ENCODE measurements at places on chromosomes 12 and 14.

- no peak overlapping the region for H3K4me3 ChIP-seq
- H3K27ac ChIP-seq = no peak overlapping the region
- H3K27me3 ChIP-seq = no peaks in the 10 kb centered on the region
- H3K36me3 ChIP-seq = no peaks in the 10 kb centered on the region
Measured at GRCh38 chr14:28001002-28001401, 765.6 kb upstream of the FOXG1 start.

DNA sequence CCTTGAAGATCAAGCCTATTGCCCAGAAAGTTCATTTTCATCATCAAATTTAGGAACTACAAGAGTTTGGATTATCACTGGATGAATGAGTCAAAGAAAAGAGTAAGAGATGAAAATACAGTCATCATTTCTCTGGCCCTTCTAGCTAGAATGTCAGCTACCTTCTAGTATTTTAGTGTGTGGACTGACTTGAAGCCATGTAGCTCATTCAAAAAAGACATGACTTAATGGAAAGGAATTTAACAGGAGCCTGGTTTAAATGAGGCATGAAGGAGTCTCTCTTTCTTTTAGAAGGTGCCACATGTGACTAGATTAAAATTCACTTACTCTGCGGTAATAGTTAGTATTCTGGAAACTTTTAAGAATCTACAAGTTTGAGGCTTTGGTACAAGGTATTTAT is 7.1 kb downstream of the PTHLH start:
- no peaks in the 10 kb centered on the region for H3K4me1 ChIP-seq
- no peak overlapping the region for H3K27ac ChIP-seq
- H3K4me3 ChIP-seq = no peak overlapping the region

DNA sequence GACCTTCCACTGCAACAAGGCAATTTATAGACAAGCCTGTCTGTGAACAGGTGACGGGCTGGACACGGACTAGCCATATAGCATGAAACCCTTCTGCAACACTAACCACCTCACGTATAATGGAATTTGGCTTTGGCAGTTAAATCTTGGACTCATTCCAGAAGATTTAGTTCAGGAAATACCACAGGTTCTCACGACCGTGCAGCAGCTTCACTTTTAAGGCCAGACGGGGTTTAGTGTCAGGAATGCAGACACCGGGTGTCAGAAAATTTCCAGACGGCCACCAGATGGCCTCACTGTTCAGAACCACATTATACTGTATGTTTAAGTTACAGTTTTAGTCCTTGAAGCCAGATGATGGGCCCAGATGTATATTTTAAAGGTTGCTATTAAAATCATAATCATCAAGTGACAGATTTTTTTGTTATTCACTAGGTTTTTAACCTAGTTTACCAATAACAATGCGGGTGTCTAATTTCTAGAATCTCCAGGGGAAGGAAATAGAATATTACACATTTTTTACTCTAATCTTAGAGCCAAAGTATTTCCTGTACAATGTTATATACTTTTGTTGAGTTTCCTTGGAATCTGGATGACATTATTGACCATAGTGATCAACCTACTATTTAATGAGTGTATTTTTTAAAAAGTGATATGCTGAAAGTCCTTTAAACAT is 90.5 kb upstream of the TMPO start:
- peak; percentile 78 for DNase-seq
- no peak overlapping the region for H3K4me3 ChIP-seq
- H3K27ac ChIP-seq = no peak overlapping the region
- H3K36me3 ChIP-seq = no peaks in the 10 kb centered on the region
- no peaks in the 10 kb centered on the region for H3K27me3 ChIP-seq
- no peaks in the 10 kb centered on the region for H3K4me1 ChIP-seq

DNA sequence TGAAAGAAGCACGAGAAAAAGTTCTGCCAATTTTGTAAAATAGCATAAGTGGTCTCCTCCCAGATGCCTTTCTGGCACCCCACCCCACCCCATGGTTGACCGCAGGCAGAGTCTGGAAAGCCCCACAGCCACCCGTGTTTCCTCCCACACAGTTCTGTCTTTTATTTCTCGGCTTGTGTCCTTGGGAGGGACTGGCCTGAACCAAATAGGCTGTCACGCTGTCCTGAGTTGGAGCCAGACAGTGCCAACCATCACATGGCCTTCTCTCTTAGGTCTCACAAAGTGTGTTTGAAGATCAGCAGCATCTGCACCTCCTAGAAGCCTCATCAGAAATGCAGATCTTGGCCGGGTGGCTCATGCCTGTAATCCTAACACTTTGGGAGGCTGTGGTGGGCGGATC is 10.2 kb upstream of the LTA4H start:
- H3K27ac ChIP-seq = no peak overlapping the region
- no peaks in the 10 kb centered on the region for H3K36me3 ChIP-seq
- H3K4me3 ChIP-seq = no peak overlapping the region
- H3K27me3 ChIP-seq = no peaks in the 10 kb centered on the region
- DNase-seq = no peak

DNA sequence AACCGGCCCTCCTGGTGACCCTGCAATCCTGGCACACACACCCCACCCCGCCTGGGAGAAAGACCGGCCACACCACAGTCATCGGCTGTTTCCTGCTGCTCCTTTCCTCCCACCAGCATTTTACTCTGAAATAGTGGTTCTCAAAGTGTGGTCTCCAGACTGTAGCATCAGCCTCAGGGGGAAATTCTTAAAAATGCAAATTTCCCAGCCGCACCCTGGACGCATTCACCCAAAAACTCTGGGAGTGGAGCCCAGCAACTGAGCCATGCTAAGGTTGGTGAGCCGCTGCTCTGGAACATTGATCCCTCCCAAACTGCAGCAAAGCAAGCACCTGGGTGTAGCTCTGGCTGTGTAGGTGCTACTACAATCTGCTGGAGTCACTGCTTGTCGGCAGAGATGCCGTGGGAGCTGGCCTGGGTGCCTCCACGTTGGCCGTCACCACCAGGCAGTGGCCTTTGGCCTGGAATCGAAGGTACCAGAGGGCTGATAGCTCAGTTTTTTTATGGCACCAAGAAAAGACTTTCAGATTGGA is 38.4 kb upstream of the BCL2L14 start:
- H3K27ac ChIP-seq = no peak overlapping the region
- no peak for DNase-seq
- H3K27me3 ChIP-seq = no peaks in the 10 kb centered on the region

GRCh38 chr12:9169979-9170634 is 38.1 kb downstream of the PZP start:
- peak; percentile 66 for DNase-seq
- no peak overlapping the region for H3K4me3 ChIP-seq
- H3K4me1 ChIP-seq = peaks cover 3% of the 10 kb centered on the region
- no peaks in the 10 kb centered on the region for H3K27me3 ChIP-seq
- H3K36me3 ChIP-seq = no peaks in the 10 kb centered on the region
- no peak overlapping the region for H3K27ac ChIP-seq

- peaks cover 5% of the 10 kb centered on the region for H3K36me3 ChIP-seq
- H3K4me1 ChIP-seq = no peaks in the 10 kb centered on the region
- DNase-seq = no peak
- H3K4me3 ChIP-seq = peak overlapping the region; percentile 28
Measured at GRCh38 chr12:57744194-57744776, 554 bp upstream of the TSPAN31 start.

GRCh38 chr14:55451398-55451797 is 11.0 kb upstream of the TBPL2 start:
- no peak overlapping the region for H3K4me3 ChIP-seq
- H3K27ac ChIP-seq = no peak overlapping the region
- no peaks in the 10 kb centered on the region for H3K27me3 ChIP-seq
- no peaks in the 10 kb centered on the region for H3K36me3 ChIP-seq

DNA sequence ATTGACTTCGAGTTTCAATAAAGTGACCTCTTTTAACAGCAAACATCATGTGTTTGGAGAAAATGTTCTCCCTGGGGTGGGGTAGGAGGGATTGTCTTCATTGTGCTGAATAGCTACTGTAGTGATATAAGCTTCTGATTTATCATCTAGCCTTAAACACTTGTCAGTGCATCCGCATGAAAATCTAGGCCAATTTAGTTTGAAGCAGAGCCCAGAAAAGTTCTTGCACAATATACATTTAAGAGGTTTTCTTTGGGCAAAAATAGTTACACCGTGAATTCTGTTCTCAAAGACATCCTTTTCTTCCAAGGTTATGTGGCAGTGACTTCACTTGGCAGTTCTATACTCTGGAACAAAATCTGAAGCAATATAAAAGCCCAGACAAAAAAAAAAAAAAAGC is 136.0 kb upstream of the IFNG-AS1 start:
- H3K36me3 ChIP-seq = no peaks in the 10 kb centered on the region
- no peak for DNase-seq
- no peaks in the 10 kb centered on the region for H3K4me1 ChIP-seq
- H3K4me3 ChIP-seq = no peak overlapping the region
- H3K27me3 ChIP-seq = no peaks in the 10 kb centered on the region

DNA sequence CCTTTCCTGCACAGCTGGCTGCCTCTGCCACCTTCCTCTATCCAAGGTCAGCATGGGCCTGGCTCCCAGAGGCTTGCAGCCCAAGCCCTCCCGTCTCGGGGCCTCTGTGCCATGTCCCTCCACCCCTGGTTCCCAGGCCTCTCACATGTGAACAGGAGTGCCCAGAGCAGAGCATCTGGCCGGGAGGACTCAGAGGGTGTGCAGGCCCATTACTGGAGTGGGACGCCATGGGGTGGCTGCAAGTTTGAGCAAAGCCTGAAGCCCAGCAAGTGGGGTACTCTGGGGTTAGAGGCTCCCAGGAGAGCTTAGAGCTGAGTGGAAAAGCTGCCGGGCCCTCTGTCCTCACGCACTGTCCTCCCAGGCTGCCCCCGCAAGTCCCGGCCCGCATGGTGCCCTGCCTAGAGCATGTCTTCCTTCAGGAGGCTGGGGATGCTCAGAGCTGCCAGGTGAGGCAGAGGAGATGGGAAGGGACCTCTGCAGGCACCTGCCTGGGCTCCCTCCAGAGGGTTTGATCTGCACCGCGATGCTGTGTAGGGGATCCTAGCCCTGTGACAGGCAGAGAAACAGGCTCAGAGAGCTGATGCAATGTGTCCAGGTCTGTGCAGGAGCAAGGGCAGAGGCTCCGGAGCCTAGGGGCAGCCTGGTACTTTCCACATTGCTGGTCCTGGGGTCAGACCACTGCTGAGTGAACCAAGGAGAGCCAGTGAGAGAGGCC is 39.8 kb downstream of the DIO3 start:
- no peak overlapping the region for H3K27ac ChIP-seq
- H3K4me1 ChIP-seq = no peaks in the 10 kb centered on the region
- DNase-seq = no peak
- H3K36me3 ChIP-seq = no peaks in the 10 kb centered on the region
- H3K4me3 ChIP-seq = no peak overlapping the region

DNA sequence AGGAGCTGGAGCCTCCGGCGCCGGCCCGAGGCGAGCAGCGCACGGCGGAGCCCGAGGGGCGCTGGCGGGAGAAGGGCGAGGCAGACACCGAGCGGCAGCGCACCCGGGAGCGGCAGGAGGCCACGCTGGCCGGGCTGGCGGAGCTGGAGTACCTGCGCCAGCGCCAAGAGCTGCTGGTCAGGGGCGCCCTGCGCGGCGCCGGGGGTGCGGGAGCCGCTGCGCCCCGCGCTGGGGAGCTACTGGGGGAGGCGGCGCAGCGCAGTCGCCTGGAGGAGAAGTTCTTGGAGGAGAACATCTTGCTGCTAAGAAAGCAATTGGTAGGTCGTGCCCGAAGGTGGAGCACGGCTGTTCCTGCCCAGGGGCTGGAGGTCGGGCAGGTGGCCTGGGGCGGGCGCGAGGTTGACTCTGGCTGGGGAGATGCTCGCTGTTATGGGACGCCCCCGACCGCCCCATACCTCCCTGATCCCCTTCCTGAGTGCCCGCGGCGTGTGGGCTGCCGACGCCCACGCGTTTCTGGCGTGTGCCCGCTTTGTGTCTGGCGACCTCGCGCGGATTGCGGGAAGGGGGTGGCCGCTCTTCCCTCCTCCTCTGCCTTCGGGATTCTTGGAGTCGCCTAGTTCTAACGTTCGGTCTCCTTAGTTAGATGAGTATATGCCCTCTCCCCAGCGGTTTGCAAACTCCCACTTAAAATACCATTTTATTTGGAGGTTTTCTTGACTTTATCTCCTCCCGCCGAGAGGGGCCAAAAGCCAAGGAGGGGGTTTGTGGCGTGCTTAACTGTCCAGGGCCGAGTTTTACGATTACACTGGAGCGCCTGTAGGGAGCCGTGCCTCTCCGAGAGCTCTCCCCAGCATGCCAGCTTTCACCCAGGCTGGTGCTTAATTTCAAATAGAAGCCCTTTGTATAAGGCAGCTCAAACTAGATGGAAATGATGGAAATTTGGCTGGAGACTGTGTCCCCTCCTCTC is 752 bp downstream of the DACT1 start:
- H3K27me3 ChIP-seq = no peaks in the 10 kb centered on the region
- peak overlapping the region; percentile 53 for H3K4me3 ChIP-seq
- DNase-seq = peak; percentile 64
- H3K27ac ChIP-seq = peak overlapping the region; percentile 86
- no peaks in the 10 kb centered on the region for H3K36me3 ChIP-seq

DNA sequence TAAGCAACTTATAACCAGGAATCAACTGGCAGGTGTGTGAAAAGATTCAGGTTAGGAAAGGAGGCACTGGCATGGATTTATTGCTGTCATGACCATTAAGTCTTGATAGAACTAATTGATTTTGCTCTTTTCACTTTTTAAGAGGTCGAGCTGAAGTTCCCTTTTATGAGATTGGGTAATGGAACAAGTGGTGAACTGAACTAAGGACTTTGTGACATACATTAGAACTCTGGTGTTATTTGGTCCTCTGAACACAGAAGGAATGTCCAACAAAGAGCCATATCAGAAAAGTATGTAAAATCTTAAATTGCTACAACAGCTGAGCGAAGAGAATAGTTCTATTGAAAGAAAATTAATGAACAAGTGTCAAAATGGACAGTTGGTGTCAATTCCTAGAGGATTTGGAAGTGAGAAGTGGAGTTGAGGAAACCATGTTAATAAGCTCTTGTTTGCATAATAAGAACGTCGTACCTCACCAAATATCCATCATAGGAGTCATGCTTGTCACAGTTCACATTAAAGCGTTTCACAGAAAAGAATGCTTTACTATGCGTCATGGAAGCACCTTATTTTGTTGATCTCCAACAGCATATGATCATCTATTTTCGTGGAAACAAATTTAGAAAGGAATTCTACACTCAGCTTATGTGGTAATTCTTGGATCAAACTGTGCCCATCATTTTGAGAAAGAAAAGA is 8.4 kb upstream of the MYF6 start:
- DNase-seq = no peak
- H3K4me3 ChIP-seq = no peak overlapping the region
- H3K36me3 ChIP-seq = no peaks in the 10 kb centered on the region
- no peaks in the 10 kb centered on the region for H3K4me1 ChIP-seq
- no peaks in the 10 kb centered on the region for H3K27me3 ChIP-seq

GRCh38 chr14:97377550-97377949 is 580.4 kb downstream of the VRK1 start:
- peak; percentile 6 for DNase-seq
- no peak overlapping the region for H3K4me3 ChIP-seq
- no peaks in the 10 kb centered on the region for H3K27me3 ChIP-seq
- H3K27ac ChIP-seq = no peak overlapping the region
- H3K36me3 ChIP-seq = no peaks in the 10 kb centered on the region
- peaks cover 5% of the 10 kb centered on the region for H3K4me1 ChIP-seq

Measured in mesendoderm (in vitro differentiated cells).